ENCODE measurements at places on chromosomes 16 and 17.

GRCh38 chr17:15145621-15146020 is 119.5 kb downstream of the PMP22 start:
- no peak for DNase-seq

GRCh38 chr17:45258981-45259380 is 2.9 kb downstream of the SPATA32 start:
- no peak for DNase-seq

- DNase-seq: no peak
Observed at GRCh38 chr16:12612598-12613101, 191.0 kb downstream of the CPPED1 start.

- DNase-seq: no peak
Observed at GRCh38 chr16:68951991-68952877, 108.9 kb downstream of the TANGO6 start.

GRCh38 chr16:47847220-47847970 is 308.4 kb downstream of the ABCC12 start:
- DNase-seq: no peak

DNA sequence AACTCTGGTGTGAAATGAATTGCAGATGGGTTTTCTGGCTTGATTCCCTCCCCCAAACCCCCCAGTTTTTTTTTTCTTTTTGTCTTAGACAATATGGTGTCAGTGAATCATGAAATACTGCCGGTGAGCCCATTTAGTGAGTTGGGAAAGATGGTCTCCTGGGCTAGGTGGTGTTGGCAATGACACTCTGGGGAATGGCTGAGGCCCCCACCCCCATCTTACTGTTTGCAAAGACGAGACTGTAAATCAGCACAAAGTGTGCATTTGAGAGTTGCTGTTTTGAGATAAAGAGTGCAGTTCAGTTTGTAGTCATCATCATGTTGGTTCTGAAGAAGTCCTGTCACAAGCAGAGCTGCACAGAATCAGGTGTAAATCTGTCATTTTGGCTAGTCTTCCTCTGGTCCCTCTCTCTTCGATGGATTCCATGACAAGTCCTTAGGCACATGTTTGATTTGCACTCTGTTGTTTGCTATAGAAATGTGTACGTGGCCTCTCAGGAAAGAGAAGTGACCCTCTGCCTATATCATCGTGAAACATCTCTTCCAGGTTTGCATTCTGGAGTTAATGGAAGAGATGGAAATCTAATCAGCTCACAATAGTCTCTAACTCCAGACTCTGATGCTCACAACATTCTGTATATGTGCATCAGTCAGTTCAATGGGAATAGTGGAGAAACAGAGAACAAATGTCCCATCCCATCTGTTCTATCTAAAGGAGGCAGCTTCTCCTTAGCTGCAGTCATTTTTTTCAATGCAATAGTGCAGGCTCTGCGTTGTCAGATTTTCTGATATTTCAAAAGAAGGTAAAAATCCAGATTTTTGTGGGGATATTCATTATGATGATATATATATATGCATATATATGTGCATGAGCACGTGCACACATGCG is 34.6 kb downstream of the RBFOX1 start:
- no peak for DNase-seq

DNA sequence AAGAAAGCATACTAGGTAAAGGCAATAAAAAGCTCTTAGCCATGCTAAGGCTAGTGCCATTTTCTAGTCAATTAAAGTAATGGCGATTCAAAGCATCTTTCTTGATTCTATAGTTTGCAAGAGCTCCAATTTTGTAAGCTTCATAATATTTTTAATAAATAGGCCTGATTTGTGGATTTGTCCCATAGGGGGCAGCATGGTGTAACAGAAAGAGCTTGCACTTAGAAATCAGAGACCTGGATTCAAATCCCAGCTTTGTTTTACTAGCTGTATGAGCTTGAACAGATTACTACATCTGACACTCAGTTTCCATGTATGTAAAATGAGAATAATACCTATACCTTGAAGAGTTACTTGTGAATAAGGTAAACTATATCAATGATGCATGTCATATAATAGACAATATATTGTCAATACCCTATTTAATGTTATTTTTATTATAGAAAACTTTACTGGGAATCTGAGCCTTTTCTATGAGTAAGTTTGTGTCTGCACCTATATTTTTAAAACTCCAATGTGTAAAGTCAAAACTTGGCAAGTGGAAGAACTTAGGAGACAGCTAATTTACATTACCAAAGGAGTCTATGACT is 93.6 kb upstream of the NOG start:
- peak; percentile 62 for DNase-seq

DNA sequence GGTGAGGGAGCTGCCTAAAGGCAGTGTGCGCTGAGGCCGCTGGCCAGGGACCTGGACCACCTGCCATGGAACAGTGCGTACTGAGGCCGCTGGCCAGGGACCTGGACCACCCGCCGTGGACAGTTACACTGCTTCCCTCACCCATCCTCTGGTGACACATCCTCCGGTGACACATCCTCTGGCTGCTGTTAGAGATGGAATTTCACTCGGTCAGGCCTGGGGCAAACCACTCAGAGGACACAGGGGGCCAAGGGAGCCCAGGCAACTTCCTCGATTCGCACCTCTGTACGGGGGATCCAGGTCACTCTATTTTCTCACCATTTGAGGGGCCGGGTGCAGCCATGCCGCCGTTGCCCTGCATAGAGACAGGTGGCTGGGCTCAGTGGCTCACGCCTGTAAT is 32.4 kb upstream of the RPTOR start:
- DNase-seq: no peak

DNA sequence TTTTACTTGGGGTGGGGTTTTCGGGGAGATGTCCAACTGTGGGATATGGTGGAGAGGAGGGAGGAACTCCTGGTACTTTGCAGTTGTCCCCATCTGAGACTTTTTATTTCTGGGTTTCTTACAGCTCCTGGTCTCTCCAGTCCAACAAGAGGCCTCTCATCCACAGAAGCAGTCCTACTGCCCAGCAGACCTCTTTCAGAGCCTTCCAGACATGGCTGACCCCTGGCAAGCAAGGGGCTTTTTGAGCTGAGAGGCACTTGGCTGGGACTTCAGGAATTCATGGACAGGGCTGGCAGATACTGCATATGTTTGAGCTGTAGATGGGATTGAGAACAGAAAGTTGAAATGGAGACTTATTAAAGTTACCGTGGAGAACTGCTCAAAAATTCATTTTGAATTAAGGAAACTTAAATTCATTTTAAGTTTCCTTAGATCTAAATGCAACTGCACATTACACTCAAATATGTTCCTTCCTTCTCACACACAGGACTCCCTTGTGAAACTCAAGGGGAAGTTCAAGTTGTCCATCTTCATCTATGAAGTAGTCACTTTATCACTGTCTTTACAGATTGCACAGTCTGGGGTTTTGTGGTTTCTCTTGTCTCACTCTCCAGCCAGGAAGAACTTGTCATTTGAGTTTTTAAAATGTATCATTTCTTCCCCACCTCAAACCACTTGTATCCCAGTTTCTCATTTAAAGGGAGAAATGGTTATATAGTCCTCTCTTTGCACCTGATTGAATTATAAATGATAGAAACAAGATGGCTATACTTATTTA is 1.1 kb downstream of the LASP1NB start:
- no peak for DNase-seq

DNA sequence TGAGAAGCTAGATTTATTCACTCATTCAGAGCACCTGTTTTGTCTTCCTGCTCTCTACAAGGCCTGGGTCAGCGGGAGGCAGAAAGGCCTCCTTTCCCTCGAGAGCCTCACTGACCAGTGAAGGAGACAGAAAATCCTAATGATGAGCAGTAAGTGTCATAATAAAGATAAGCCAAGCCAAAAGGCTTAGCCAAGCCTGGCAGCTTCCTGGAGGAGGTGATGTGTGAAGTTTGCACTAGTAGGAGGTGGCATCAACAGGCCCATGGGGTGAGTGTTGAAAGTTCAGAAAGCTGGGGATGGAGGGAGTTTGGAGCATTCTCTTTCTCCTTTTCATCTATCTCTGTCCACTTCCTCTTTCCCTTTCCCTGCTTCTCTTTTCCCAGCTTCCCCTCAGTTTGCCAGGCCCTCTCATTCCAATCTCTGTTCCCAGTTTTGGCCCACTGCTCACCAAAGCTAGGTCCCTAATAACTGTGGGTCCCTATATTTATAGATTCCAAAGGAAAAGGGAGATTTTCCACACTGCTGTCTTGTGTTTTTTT is 16.5 kb upstream of the SPNS3 start:
- no peak for DNase-seq

- no peak for DNase-seq
Observed at GRCh38 chr16:51150165-51150887, 744 bp downstream of the SALL1 start.

- no peak for DNase-seq
Observed at GRCh38 chr17:42844271-42844670, at the start of gene AOC2. Gene AOC2, plus strand, starts transcription at chr17:42844580. Its CDS starts 47 bp downstream, at chr17:42844627.

- no peak for DNase-seq
Observed at GRCh38 chr16:87490096-87490798, 2.6 kb downstream of the ZCCHC14 start.

- no peak for DNase-seq
Observed at GRCh38 chr17:8413328-8413727, 15.7 kb upstream of the RNF222 start.

GRCh38 chr17:42072323-42073187 is 22.2 kb upstream of the C17orf113 start:
- no peak for DNase-seq

- DNase-seq: no peak
Observed at GRCh38 chr17:42853004-42853403, 2.0 kb downstream of the AOC3 start.

- DNase-seq: no peak
Observed at GRCh38 chr17:36641331-36641876, 40.0 kb downstream of the MRM1 start.

DNA sequence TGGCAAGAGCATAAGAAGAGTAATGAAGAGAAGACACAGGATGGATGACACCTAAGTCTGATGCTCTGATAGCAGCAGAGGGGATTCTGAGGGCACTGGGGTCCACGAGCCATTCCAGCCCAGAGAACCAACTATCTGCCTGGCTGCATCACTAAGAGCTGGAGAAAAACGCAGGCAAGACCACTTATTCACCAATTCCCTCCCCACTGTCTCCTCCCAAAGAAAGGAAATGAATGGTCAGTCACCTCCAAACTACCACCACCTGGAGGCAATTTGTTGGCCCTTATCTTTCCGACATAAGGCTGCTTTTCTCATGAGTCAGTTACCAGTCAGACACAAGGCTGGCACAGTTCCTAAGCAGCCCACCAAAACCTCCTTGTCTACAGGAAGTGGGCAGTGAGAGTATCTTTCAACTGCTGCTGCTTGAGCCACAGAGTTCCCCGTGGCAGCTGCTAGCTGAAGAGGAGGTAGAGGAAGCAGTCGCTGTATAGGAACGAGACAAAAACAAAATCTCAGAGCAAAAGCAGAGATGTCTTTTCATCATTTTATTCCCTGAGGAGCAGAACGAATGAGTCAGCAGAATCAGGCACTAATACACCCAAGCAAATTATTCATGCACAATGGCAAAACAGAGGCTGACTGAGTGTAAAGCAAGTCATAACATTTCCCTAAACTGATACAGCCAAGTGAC is 111.1 kb downstream of the SMG6 start:
- no peak for DNase-seq

DNA sequence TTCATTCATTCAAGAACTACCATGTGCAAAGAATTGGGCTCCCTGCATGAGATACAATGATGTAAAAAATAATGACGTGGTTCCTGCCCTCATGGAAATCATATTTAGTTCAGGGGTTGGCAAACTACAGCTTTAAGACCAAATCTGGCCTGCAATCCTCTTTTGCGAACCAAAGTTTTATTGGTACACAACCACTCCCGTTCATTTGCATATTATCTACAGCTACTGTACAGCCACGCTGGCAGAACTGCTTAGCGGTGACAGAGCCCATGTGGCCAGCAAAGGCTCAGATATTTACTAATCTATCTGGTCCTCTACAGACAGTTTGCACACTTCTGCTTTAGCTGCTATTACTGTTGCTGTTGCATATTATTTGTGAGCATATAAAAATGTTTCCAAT is 167.7 kb downstream of the XYLT1 start:
- DNase-seq: no peak

GRCh38 chr17:52294301-52294700 is 135.8 kb upstream of the CA10 start:
- no peak for DNase-seq

- no peak for DNase-seq
Observed at GRCh38 chr17:40312893-40313667, 4.1 kb downstream of the RARA start.

DNA sequence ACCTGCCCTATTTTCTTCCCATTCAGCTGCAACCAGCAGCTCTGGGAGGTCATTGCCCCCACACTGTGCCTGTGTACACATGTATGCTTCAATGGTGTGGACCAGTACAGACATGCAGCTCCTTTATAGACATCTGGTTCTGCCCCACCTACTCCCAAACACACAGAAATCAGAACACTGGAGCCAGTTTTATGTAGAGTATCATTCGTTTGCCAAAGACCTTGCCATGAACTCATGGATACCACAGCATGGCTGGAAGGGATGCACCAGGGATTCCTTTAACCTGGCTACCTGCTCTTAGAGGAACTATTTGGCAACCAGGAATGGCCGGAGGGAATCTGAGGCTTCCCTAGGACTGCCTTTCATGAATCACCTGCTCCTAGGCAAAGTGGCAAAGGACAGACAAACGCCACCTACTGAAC is 60.4 kb downstream of the ZFHX3 start:
- peak; percentile 62 for DNase-seq

DNA sequence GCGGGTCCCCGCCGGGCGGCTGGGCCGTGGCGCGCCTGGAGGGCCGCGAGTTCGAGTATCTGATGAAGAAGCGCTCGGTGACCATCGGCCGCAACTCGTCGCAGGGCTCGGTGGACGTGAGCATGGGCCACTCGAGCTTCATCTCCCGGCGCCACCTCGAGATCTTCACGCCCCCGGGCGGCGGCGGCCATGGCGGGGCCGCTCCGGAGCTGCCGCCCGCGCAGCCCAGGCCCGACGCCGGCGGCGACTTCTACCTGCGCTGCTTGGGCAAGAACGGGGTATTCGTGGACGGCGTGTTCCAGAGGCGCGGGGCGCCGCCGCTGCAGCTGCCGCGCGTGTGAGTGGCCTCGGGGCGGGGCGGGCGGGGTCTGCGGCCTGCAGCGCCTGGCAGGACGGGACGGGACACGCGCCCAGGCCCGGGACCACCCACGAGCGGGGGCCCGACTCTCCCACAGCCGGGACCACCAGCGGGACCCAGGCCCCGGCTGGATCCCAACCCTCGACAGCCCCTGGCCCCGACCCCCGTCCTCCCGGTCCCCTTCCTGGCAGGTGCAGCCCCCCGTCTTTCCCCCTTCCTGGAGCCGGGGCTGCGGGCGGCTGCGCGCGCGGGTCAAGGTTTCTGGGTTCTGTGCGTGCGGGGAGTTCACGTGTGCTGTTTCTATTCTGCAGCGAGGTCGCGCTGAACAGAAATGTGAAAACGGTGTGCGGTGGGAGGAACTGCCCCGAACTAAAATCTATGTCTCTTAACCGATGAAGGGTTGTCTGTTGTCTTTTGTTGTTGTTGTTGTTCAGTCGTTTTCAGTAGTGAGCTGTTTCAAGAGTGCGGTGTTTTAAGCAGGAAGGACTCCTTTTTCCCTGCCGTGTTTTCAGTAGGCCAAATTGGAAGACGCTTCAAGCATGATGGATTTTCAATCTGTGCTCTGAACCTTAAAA is 705 bp downstream of the FOXK2 start:
- DNase-seq: no peak

- DNase-seq: no peak
Observed at GRCh38 chr17:72687886-72688285, 404.6 kb downstream of the SLC39A11 start.

- no peak for DNase-seq
Observed at GRCh38 chr16:19282101-19282500, 3.4 kb upstream of the CLEC19A start.

- DNase-seq: no peak
Observed at GRCh38 chr16:13378151-13378550, 476.8 kb downstream of the SHISA9 start.
